ENCODE measurements at places on chromosomes 5 and 9. TPM values are rescaled to one million over a fixed set of nuclear protein-coding genes. Genes with fewer than 3 reads are reported as not detected.

Gene AMACR
- 5.3 TPM for total RNA-seq

Gene PCDHB9
- 2.1 TPM for total RNA-seq

Gene CCDC152
- not detected for total RNA-seq

Gene AIF1L
- 5.0 TPM for total RNA-seq

Gene CCL21
- 61.6 TPM for total RNA-seq

Gene MEIKIN
- not detected for total RNA-seq

Gene MAML1
- 26.1 TPM for total RNA-seq

Gene SLC35D2
- total RNA-seq = 15.0 TPM

Gene PRELID2
- total RNA-seq = 14.7 TPM

Gene NR2F1
- 16.3 TPM for total RNA-seq

Gene CXCL14
- total RNA-seq = 15.5 TPM

GRCh38 chr5:59238126-59238902, 655.2 kb downstream of the PDE4D start:
- no peak overlapping the region for H3K4me3 ChIP-seq
- H3K36me3 ChIP-seq = no peaks in the 10 kb centered on the region
- no peaks in the 10 kb centered on the region for H3K27me3 ChIP-seq
- no peak for DNase-seq
- peaks cover 53% of the 10 kb centered on the region for H3K4me1 ChIP-seq

DNA sequence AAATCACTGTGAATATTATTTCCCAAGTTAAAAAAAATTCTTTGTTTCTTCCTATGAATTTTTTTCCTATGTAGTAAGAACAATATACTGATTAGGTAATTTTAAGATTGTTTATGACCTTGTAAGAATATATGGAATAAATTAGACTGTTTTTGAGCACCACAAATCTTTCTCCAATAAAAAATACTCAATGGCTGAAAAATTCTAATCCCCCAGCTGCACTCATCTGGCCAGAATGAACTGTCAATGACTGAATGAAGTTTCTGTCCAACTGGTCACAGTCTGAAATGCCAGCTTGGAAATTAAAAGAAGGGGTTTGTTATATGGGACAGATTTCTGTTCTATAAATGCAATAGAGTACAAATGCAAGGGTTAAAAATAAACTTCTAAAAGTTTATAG, 569.5 kb upstream of the SEMA6A start:
- H3K27ac ChIP-seq = no peak overlapping the region
- peaks cover 5% of the 10 kb centered on the region for H3K4me1 ChIP-seq
- H3K36me3 ChIP-seq = no peaks in the 10 kb centered on the region
- no peak for DNase-seq
- H3K4me3 ChIP-seq = no peak overlapping the region

DNA sequence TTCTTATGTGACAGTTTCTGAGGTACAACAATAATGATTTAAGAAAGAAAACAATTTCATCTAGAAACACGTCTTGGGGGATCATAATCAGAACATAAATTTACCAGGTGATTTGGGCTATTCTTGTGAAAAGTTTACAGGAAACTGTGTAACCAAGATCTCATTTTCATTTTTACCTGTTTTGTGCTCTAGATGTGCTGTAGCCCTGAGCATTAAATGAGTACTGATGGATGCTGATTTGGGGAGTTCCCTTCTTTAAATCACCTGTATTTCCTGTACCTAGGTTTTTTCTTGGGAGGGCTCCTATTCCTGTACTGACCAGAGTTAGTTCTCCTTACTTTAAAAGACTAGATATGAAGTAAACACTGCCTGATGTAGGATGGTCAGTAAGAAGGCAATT, 12.7 kb downstream of the MATR3 start:
- H3K4me3 ChIP-seq = no peak overlapping the region
- no peak for DNase-seq
- no peaks in the 10 kb centered on the region for H3K36me3 ChIP-seq

- H3K36me3 ChIP-seq = no peaks in the 10 kb centered on the region
- DNase-seq = no peak
- no peak overlapping the region for H3K27ac ChIP-seq
- no peaks in the 10 kb centered on the region for H3K27me3 ChIP-seq
Observed at GRCh38 chr5:68565427-68565826, 349.9 kb downstream of the PIK3R1 start.

DNA sequence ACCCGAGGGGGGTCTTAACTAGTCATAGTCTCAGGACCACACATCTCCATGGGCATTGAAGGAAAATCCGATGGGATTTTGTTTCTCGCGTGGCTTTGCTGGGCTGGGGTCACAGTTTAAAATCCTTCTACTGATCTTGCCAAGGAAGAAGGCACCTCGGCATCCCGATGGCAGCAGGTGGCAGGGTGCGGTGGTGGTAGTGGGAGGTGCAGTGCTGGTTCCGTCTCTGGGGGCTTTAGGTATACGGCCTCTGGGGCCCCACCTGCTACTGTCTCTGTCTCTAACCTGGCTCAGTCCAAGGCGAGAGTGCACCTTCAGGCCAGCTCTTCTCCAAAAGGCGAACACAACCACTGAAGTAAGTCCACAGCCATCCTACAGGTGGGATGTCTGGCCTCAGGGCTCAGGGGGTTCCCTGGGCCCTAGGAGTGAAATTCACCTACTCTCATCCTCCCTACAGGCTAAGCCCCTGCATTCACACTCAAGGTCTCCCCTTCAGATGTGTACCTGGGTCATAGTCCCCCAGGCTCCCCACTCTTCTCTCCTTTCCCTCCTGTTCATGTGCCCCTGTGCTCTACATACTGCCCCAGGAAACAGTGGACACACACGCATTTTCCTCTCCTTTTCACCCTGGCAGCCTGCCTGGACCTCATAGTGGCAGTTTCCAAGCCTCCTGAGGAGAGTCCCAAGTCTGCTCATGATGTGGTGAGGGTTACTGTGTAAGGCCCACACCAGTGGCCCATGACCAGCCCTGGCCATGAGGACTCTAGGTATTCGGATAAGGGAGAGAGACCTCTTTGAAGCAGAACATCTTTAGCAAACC, 736 bp upstream of the FCN2 start:
- no peaks in the 10 kb centered on the region for H3K27me3 ChIP-seq
- H3K4me3 ChIP-seq = no peak overlapping the region
- no peaks in the 10 kb centered on the region for H3K4me1 ChIP-seq

DNA sequence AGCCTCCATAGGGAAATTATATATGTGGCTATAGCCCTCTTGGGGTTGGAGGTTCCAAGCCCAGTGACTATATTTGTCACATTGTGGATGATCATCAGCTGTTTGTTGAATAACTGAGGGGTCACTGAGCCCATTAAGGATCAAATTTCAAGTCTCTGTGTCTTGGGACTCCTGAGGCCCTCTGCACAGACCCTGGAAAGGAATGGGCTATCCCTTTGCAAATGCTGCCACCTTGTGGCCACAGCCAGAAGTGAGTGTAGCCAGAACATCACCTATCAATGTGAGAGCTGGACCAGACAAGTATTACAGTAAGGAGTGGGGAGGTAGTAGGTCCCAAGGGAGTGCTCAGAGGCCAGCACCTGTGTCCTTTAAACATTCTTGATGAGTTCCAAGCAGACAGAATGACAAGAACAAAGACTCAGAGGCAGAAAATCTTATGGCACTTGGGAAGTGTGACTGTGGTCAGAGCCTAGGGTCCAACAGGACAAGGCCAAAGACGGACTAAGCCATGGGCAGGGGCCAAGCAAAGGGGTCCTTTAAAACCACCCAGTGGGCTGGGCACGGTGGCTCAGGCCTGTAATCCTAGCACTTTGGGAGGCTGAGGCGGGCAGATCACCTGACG, 8.2 kb downstream of the RPP25L start:
- no peaks in the 10 kb centered on the region for H3K36me3 ChIP-seq
- no peak overlapping the region for H3K27ac ChIP-seq
- no peak overlapping the region for H3K4me3 ChIP-seq
- H3K4me1 ChIP-seq = no peaks in the 10 kb centered on the region

GRCh38 chr5:94469894-94470329, 148.5 kb downstream of the KIAA0825 start:
- H3K27me3 ChIP-seq = no peaks in the 10 kb centered on the region
- H3K27ac ChIP-seq = no peak overlapping the region
- no peak for DNase-seq
- no peaks in the 10 kb centered on the region for H3K36me3 ChIP-seq
- no peaks in the 10 kb centered on the region for H3K4me1 ChIP-seq
- no peak overlapping the region for H3K4me3 ChIP-seq

- no peak overlapping the region for H3K27ac ChIP-seq
- no peak overlapping the region for H3K4me3 ChIP-seq
- H3K36me3 ChIP-seq = no peaks in the 10 kb centered on the region
- DNase-seq = no peak
Observed at GRCh38 chr5:36304095-36304805, 2.5 kb upstream of the RANBP3L start.

- H3K27ac ChIP-seq = no peak overlapping the region
- DNase-seq = peak; percentile 11
- no peak overlapping the region for H3K4me3 ChIP-seq
Observed at GRCh38 chr5:154210163-154210562, 19.6 kb downstream of the GALNT10 start.

DNA sequence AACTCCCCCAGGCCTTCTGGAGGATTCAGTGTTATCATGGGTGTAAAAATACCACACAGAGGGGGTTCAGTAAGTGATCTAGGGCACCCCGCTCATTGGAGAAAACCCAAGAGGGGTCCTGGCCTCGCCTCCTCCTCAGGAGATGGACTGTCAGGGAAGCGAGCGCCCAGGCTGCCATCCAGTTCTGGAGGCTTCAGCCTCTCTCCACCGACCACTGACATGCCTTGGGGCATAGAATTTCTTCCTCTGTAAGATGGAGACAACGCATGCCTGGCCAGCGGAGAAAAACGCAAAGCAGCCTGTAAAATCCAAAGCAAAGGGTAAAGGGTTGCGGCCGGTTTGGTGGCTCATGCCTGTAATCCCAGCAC, 165.4 kb downstream of the COL23A1 start:
- no peak overlapping the region for H3K27ac ChIP-seq
- DNase-seq = no peak
- no peaks in the 10 kb centered on the region for H3K27me3 ChIP-seq

DNA sequence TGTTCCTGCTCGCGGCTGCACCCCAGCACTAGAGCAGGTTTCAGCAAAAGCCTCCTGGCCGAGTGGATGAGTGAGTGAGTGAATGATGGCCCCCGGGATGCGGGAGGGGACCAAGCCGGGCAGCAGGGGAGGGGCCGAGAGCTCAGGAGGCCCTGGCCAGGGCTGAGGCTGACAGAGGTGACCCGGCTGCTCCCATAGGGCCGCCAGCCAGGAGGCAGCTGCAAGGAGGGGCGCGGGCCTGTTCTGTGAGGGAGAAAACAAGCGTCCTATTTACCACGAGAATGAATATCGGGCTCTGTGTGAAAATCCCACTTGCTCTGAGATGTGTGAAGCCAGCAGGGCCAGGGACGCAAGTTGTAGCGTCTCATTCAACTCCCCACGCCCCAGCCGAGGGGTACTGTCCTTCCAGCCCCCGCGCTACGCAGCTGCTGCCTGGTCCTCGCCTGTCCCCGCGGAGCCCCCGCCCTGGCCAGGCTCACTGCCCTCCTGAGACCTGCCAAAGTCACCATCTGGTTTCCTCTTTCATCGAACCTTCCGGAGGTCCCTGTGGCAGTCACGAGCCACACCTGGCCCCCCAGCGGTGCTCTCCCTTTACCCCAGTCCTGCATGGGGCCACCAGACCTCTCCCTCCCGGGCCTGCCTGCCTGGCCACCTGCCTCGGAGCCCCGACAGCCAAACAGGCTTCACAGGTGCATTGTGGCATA, 38.8 kb downstream of the RASGEF1C start:
- H3K36me3 ChIP-seq = no peaks in the 10 kb centered on the region
- H3K27me3 ChIP-seq = peaks cover 4% of the 10 kb centered on the region
- H3K27ac ChIP-seq = peak overlapping the region; percentile 63
- peak; percentile 74 for DNase-seq

GRCh38 chr5:158524070-158524469, 575.6 kb downstream of the EBF1 start:
- no peaks in the 10 kb centered on the region for H3K4me1 ChIP-seq
- no peak for DNase-seq
- no peak overlapping the region for H3K27ac ChIP-seq
- no peaks in the 10 kb centered on the region for H3K27me3 ChIP-seq
- no peaks in the 10 kb centered on the region for H3K36me3 ChIP-seq

GRCh38 chr9:112900901-112901300, 10.2 kb upstream of the SLC46A2 start:
- no peaks in the 10 kb centered on the region for H3K4me1 ChIP-seq
- H3K27ac ChIP-seq = no peak overlapping the region
- DNase-seq = no peak
- H3K27me3 ChIP-seq = no peaks in the 10 kb centered on the region
- H3K4me3 ChIP-seq = no peak overlapping the region

DNA sequence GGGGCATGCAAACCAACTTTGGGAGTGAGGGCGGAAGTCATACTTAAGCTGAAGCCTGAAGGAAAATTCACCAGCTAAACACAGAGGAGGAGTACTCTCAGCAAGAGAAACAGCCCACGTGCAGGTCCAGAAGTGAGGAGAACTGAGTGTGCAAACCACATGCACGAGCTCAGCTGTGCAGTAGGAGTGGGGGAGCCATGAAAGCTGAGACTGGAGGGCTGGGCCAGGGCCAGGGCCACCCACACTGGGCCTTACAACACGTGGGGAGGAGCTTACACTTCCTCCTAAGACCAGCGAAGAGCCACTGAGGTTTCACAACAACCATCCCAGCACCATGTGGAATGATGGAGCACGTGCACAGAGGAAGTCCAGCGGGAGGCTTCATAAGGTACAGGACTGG, 9.3 kb upstream of the WWC1 start:
- no peak overlapping the region for H3K27ac ChIP-seq
- DNase-seq = no peak
- H3K27me3 ChIP-seq = no peaks in the 10 kb centered on the region
- no peaks in the 10 kb centered on the region for H3K4me1 ChIP-seq
- H3K4me3 ChIP-seq = no peak overlapping the region

- H3K36me3 ChIP-seq = no peaks in the 10 kb centered on the region
- H3K4me1 ChIP-seq = no peaks in the 10 kb centered on the region
- H3K4me3 ChIP-seq = no peak overlapping the region
- no peaks in the 10 kb centered on the region for H3K27me3 ChIP-seq
Observed at GRCh38 chr5:75639535-75640311, 28.5 kb downstream of the ANKDD1B start.

GRCh38 chr5:161085056-161085455, 233.0 kb upstream of the ATP10B start:
- H3K36me3 ChIP-seq = no peaks in the 10 kb centered on the region
- H3K4me3 ChIP-seq = no peak overlapping the region
- no peak for DNase-seq
- H3K27me3 ChIP-seq = no peaks in the 10 kb centered on the region

DNA sequence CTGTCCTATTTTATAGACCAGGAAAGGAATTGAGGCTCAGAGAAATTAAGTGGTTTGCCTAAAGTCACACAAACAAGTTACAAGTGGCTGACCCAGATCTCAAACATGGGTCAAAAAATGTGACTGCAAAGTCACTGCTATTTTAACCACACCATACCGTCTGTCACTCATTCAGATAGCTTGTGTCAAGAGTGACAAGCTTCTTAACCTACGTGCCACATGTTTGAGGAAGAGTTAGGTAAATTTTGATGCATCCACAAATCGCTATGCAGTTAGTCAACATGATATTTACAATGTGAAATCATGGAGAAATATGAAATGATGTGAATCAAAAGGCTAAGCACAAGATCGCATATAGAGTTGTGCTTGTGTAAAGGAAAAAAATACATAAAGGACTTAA, 22.7 kb upstream of the GNE start:
- no peak overlapping the region for H3K4me3 ChIP-seq
- H3K4me1 ChIP-seq = peaks cover 7% of the 10 kb centered on the region
- H3K36me3 ChIP-seq = no peaks in the 10 kb centered on the region
- no peak for DNase-seq
- no peak overlapping the region for H3K27ac ChIP-seq
- H3K27me3 ChIP-seq = no peaks in the 10 kb centered on the region

- H3K27ac ChIP-seq = no peak overlapping the region
- no peaks in the 10 kb centered on the region for H3K4me1 ChIP-seq
- no peaks in the 10 kb centered on the region for H3K36me3 ChIP-seq
- DNase-seq = no peak
- H3K4me3 ChIP-seq = no peak overlapping the region
Observed at GRCh38 chr5:135707302-135707701, 127.2 kb upstream of the SLC25A48 start.
